ENCODE measurements at places on chromosomes 13 and 19.

DNA sequence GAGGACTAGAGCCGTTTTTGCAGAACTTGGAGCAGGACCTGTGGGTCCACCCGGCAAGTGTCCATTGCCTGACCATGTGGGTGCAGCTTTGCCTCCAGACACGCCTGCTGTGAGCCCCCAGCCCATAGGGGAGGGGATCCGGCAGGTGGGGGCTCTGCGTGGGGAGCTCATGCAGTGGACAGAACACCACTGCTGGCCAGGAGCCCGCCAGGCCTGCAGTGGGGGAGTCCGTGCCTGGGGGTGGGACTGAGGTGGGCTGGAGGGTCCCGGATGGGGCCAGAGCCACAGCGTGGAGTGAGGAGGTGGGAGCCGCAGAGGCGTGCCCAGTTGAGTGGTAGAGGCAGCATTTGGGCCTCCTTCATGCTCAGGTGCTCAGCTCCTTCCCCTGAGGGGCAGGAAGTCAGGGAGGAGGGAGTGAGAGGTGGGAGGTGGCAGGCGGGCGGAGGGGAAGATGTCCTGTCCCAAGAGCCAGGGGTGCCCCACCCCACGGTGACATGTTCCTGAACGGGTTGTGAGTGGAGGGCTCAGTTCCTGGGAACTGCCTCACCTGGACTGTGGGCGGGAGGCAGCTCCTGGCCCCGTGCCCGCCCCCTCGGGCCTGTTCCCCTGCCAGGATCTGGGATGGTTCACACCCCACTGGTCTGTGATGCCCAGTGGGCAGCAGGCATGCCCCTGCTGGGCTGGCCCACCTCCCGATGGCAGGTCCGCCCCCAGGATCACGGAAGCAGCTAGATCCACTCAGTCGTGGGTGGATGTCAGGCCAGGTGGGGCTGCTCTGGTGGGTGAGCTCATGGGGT lies 8.8 kb downstream of the ADAT3 start:
- DNase-seq, result no peak

DNA sequence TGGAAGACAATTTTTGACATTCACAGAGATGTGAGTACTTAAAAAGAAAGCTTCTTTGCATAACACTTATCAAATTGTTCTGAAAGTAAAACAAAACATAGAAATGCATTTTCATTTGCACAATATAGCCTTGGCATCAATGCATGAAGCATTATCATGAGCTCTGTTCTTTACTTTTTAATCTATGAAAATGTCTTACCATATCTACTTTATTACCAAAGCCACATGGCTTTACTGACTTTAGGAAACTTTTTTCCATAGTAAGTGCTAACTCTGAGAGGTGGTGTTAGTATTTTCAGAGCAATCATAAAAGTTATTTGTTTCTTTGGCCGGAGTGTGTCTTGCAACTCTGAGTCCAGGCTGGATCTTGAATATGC lies 10.5 kb downstream of the TNFRSF19 start:
- DNase-seq, result no peak

DNA sequence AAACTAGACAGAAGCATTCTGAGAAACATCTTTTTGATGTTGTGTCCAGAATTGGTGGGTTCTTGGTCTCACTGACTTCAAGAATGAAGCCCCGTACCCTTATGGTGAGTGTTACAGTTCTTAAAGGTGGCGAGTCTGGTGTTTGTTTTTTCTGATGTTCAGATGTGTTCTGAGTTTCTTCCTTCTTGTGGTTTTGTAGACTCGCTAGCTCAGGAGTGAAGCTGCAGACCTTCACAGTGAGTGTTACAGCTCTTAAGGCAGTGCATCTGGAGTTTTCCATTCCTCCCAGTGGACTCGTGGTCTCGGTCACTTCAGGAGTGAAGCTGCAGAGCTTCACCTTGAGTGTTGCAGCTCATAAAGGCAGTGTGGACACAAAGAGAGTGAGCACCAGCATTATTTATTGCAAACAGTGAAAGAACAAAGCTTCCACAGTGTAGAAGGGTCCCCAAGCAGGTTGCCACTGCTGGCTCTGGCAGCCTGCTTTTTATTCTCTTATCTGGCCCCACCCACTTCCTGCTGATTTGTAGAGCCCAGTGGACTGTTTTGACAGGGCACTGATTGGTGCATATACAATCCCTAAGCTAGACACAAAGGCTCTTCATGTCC lies 1820.8 kb downstream of the UQCRFS1 start:
- no peak for DNase-seq

GRCh38 chr13:51156648-51157047 lies 45.6 kb upstream of the C13orf42 start:
- DNase-seq, result no peak

DNA sequence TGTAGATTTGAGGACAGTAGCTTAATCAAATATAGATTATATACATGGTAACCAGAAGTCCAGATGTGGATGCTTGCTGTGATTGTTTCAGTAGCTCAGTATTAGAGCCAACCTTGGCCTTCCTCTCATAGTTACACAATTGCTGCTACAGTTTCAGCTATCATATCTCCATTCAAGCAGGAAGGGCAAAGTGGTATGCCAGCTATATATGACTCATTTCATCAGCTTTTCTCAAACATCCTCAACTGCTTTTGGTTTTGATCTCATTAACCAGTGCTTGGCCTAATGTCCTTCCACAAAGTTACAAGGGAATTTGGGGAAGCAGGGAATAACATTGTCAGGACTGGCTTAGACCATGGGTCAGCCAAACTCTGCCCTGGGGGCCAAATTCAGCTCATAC lies 73.0 kb upstream of the MAB21L1 start:
- DNase-seq, result no peak

DNA sequence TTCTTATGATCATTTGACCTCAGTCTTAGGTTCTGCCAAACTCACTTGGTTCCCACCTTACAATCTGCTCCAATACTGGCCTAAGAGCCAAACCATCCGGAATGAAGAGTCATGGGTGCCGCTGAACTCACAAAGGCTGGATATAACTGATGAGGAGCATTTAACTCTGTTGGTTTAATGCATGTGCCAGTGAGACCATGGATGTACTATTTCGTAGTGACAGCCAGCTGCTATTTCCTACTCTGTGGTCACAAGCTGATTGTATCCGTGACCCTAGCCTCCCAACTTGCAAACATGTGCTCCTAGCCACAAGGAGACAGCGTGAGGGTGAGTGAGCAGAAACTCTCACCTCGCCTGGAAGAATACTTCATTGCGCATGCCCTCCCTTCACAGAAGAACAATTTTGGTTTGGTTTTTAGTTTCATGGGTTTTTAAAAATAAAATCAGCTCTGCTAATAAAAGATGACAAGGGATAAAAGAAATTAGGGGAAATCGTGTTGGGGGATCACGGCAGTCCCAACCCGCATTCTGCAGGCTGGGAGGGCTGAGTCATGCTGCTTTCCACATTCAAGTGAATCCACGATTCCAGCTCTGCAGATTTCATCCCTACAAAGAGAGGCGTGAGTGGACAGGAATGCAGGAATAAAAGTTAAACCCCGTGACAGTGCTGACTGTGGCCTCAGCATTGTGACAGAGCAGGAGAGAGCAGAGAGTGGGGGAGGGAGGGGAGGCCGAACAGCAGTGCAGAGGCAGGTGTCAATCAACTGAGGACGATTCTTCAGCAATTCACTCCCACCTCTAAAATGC lies 66.8 kb upstream of the RAP2A start:
- no peak for DNase-seq

DNA sequence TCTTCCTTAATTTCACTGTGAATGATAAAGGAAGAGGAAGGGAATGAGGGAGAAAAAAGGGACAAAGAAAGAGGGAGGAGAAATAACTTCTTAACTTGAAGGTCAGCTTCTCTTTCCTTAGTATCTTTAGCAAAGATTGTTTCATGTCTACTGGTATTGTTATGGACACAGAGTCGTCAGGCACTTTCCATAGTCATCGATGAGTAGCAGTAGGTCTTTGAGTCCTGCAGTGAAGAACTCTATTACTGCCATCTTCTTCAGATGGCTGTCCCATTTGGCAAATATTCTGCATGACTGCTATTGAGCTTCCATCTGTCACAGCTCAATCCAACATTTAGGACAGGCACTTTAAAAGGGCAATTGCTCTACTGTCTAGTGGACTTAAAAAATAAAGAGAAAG lies 2463.1 kb downstream of the PCDH9 start:
- no peak for DNase-seq

DNA sequence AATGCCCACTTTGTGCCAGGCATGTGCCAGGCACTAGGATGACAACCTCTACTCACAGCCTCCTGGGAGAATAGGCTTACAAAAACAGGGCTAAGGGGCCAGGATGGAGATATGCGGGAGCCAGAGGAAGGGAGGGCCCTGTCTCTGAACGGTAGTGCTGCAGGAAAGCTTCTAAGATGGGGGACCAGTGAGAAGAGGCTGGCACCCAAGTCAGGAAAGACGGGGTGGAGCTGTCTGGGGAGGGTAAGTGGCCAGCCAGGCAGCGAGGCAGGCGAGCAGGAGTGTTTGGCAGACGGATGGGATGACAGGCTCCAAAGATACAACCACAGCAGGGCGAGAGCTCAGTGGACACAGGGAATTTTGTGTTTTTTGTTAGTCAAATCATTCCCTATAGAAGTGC lies 44.7 kb upstream of the GPI start:
- no peak for DNase-seq

GRCh38 chr13:101626925-101627555 lies 174.6 kb downstream of the ITGBL1 start:
- DNase-seq, result peak; percentile 12

- no peak for DNase-seq
Observed at GRCh38 chr13:46530084-46530935, 22.7 kb upstream of the LRCH1 start.

DNA sequence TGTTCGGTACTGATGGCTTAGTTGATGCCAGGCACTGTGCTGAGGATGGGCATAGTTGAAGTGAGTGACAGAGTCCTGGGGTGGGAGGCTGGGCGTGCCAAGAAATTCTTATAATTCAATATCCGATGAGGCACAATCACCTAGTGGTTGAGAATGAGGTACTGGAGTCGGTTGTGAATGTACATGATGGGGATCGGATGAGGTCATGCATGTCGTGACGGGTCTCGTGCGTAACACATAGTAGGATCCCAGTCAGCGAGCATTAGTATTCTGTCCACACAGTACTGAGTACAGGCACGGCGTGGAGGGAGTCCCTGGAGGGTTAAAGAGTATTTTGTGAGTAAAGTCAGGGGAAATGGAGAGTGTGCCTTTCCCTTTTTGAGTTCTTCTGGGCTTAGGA lies 2.8 kb downstream of the SAFB start:
- no peak for DNase-seq

- no peak for DNase-seq
Observed at GRCh38 chr13:55999709-56000108, 1141.0 kb upstream of the PRR20A start.

DNA sequence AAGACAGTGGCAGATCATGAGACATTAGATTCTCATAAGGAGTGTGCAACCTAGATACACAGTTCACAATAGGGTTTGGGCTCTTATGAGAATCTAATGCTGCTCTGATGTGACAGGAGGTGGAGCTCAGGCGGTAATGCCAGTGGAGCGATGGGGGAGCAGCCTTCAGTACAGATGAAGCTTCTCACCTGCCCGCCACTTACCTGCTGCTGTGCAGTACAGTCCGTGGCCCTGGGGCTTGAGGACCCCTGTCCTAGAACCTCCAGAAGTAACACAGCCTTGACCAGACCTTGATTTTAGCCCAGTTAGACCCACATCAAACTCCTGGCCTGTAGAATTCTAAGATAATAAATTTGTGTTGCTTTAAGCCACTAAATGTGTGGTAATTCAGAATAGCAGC lies 215.1 kb upstream of the MIR17HG start:
- no peak for DNase-seq

- DNase-seq, result no peak
Observed at GRCh38 chr19:15374796-15375440, 4.7 kb downstream of the AKAP8 start.

GRCh38 chr13:44293908-44294735 lies 79.5 kb upstream of the SERP2 start:
- DNase-seq, result no peak

- DNase-seq, result no peak
Observed at GRCh38 chr19:12884627-12884925, 2.4 kb downstream of the KLF1 start.
